ENCODE measurements at places on chromosomes 6 and 20.

DNA sequence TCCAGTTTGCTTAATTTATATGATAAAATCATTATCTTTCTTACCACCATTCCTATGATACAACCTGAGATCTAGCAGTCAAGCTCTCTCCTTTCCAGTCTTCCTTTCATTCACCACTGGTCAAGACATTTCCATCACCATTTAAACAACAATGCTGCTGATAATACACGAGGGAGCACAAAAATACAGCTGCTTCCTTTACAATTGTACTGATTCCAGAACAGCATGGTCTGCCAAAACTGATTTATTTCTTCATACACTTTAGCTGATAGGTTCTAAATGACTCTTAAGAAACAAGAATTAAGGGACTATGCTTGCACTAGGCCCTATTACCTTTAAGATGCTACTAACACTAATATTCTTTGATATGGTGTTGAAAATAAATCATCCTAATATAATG is 65.0 kb downstream of the EPM2A start:
- no peak for DNase-seq

DNA sequence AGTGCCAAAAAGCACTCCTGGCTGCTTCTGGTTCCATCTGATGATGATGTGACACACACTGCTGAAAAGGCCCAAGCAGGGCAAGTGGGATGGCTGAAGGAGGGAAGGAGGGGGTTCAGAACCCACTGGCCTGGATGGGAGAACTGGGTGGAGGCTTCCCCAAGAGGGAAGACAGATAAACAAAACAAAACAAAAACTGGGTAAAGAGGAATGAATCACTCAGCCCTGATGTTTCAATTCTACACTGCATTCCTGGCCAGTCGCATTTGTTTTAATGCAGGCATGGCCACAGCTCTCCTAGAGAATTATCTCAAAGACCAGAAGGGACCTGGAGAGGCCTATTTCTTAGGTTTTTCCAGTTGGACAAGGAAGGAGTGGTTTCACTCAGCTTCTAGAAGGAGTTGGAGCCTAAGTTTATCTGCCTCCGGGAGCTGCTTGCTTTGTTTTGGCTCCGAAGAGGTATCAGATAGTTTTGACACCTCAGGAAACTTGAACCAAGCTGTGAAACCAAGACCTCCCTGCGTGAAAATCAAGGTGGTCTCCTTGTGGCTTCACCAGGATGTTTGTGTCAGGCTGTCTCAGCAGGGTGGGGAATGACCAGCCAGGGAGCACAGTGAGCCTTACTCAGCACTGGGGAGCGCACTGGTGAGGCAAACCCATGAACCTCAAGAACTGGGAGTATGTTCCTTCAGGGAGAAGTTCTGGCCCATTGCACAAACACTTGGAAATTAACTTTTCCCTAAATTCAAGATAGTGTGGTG is 16.1 kb downstream of the TTPAL start:
- DNase-seq, result no peak

DNA sequence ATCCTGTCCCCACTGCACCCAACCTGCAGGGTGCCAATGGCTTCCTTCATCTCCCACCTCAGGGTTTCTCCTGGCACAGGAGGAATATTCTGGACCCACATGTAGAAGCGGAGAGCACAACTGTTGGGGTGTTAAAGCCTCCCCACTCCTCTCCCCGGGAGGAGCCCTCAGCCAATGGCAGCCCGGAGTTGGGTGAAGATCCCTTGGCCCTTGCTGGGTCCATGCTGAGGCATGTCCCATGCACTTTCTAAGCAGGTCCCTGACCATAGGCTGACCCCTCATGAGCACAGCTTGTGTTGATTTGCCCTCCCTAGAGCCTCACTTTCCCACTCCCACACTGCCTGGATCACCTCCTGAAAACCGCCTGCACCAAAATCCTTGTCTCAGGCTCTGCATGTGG is 97.2 kb upstream of the PMEPA1 start:
- no peak for DNase-seq

DNA sequence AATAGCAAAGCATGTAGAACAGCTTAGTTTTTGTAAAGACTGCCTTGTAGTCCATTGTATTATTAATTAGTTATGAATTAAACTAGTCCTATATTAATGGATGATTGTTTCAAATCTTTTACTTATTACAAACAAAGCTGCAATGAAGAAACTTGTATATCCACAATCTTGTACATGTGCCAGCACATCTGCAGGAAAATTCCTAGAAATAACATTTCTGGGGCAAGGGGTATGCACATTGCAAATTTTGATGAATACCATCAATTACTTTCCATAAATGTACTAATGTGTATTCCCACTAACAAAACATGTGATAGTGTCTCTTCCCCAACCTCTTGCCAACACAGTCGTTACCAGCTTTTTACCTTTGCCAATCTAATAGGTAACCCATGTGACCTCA is 73.6 kb upstream of the AKAP12 start:
- no peak for DNase-seq

DNA sequence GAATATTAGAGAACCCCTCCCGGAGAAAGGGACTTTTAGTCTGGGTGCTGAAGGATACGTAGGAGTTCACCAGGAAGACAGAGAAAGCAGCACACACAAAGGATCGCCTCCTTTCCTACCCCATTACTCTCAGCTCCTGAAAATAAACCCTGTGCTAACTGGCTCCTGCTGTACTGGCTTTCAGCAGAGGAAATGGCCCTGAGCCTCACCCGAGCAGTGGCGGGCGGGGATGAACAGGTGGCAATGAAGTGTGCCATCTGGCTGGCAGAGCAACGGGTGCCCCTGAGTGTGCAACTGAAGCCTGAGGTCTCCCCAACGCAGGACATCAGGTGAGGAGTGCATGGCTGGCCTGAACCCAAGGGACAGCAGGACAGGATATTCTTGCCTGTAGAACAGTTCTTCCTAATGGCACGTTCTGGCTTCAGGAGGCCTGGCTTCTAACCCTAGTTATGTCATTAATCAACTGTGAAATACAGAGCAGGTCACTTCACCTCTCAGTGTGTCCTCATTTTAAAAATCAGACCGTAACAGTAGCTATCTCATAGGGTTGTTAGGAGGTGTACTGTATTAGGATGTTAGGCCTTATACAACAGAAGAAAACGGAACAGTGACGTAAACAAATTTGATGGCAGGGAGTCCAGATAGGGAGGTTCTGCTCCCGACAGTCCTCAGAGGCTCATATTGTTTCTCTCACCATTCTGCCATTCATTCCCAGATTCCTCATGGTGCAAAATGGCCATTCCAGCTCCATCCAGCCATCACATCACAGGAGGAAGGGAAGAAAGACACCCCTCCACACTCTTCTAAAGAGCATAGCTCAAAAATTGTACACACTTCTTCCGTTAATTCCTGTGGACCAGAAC is 1.8 kb downstream of the RBCK1 start:
- no peak for DNase-seq

- DNase-seq, result no peak
Observed at GRCh38 chr20:49284818-49285217, 7.0 kb upstream of the ZNFX1 start.

GRCh38 chr6:165487950-165488349 is 175.1 kb downstream of the PDE10A start:
- DNase-seq, result no peak

DNA sequence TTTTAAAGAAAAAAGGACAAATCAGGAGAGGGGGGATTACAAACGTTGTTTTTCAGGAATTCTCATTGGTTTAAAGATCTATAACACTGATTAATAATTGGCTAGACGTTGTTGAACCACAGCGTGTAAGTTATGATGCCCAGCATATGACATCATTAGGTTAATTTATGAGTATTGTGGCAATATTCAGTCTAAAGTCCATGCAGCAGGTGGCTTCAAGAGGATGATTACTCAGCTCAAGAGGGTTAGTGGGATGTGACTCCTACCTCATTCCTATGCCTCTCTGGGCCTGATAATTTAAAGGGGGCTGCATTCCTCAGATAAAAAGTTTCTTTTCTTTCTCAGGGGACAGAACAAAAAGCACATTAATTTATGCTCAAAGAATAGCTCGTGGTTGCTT is 1309.0 kb downstream of the EPHA7 start:
- DNase-seq, result no peak

GRCh38 chr6:21831521-21832291 is 238.2 kb downstream of the SOX4 start:
- DNase-seq, result no peak

GRCh38 chr6:141580988-141581552 is 551.7 kb upstream of the GJE1 start:
- no peak for DNase-seq

GRCh38 chr20:58481481-58482021 is 33.6 kb downstream of the APCDD1L start:
- DNase-seq, result peak; percentile 50

DNA sequence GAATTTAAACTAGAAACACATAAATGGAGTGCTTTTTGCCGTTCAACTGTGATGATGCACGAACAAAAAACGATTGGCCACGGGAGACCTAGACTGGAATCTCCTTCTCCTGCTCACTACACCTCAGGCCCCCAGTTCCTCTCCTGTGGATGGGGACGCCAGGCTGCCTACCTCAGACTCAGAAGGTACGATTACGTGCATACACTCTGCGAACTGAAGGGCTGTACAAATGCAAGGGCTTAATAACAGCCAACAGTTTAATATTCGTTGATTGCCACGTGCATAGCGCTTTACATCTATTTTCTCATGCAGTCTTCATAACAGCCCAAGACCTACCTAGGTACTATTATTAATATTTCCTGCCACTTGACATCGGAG is 495 bp upstream of the ARMC2 start:
- DNase-seq, result no peak

- no peak for DNase-seq
Observed at GRCh38 chr6:24069526-24069925, 56.5 kb upstream of the NRSN1 start.

GRCh38 chr6:12605888-12606345 is 110.7 kb upstream of the PHACTR1 start:
- DNase-seq, result peak; percentile 12

DNA sequence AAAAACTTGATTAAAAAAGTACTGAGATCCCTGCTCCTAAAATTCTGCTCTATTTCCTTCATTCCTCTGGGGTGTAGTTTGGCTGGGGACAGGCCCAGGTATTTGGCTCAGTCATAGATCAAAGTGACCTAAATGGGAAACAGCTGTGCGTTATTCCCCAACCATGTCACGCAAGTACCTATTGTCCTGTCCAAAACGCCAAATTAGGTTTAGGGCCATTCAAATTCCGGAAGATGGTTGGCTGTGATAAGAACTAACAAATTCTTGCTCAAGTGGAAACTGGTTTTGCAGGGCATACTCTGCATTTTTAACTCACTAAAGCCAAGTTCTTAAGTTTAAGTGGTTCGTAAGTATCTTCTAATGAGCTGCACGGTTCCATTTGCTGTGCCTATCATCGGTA is 147.6 kb upstream of the TMEM170B start:
- DNase-seq, result no peak

GRCh38 chr6:87698547-87699006 is 3.5 kb downstream of the AKIRIN2 start:
- no peak for DNase-seq

- no peak for DNase-seq
Observed at GRCh38 chr6:3269281-3269975, 10.7 kb downstream of the PSMG4 start.

DNA sequence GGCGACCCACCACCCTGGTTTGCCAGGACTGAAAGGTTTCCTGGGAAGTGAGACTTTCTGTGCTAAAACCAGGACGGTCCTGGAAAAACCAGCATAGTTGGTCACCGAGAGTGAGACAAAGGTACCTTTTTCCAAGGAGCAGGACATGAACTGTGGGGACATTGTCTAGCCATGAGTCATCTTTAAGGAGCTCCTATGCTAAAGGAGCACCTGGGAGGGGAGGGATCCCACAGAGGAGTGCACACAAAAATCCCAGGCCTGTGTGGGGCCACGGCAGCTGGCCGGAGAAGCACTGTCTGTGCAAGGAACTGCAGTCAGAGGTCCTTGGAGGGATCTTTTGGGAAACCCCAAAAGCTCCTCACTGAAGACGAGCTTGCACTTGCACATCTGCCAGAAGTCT is 109.1 kb upstream of the PLEKHG1 start:
- no peak for DNase-seq

DNA sequence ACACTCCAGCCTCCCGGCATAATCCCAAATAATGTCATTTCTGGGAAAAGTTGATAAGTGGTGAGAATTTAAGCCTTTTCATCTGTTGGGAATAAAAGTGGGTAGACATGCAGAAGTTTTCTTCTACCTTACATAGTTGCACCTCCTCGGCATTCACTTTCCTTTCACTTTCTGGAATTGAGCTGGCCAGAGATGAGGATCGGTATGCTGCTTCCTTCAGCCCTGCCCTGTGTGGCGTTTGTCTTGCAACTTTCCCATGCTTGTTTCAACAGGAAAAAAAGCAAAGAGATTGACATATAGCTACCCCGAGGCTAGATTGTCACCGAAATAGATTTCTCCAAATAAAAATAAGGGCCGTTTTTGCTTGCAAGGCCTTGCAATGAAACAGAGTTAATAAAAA is 65.8 kb upstream of the JAG1 start:
- no peak for DNase-seq

DNA sequence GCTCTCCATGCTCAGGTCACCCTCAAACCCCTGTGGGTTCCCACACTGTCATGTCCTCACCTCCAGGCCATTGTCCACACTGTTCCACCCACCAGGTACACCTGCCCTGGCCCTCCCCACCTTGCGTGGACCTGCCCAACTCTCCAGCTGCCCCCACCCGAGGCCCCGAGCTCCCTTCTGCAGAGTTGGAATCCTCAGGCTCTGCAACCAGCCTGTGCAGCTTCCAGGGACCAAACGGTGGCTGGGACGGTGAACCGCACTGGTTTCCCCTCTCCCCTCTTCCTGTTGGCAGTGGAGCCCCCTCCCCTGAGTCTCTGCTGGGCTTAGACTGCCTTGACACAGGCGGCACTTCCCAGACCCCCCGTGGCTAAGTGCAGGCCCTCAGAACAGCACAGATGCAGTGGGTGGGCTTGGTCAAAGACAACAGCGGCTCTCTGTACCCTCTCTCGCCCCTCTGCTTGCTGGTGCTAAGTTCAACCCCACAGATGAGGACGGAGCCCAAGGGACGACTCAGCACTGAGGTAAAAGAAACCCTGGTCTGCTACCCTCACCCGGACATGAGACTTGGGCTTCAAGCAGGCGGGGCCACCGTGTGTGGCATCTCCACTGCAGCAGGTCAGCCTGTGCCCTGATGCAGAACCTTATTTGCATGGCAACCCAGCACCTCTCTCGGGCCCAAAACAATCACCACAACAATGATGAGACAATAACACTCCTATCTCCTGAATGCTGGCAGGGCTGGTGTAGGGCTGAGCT is 11.0 kb downstream of the ZBP1 start:
- DNase-seq, result no peak

DNA sequence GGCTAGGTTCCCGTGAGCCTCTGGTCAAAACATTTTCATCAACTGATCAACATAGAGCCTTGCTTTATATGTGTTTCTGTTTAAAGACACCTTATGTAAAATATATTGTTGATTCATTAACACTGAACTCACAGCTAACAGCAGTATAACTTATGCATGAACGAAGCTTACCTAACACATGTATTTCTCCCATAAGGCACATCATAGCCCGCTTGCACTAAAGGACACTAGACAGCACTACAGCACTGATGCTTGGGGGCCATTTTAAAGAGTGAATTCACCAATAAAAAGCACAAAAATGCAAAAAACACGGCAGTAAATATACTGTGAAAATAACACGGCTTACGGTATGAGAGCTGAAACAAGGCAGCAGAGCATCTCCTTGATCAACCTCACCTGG is 4.0 kb downstream of the FLOT1 start:
- no peak for DNase-seq

Data from stimulated activated CD4-positive, alpha-beta T cell treated with anti-CD3 and anti-CD28 coated beads, Interleukin-12 subunit alpha, Interleukin-12 subunit beta, amount 100 ng/mL, for 4 hours (primary cell).